ENCODE measurements at places on chromosomes 12 and 14.

- DNase-seq, result no peak
These were observed 3.0 kb downstream of the NPAS3 start for GRCh38 chr14:32941668-32942065.

DNA sequence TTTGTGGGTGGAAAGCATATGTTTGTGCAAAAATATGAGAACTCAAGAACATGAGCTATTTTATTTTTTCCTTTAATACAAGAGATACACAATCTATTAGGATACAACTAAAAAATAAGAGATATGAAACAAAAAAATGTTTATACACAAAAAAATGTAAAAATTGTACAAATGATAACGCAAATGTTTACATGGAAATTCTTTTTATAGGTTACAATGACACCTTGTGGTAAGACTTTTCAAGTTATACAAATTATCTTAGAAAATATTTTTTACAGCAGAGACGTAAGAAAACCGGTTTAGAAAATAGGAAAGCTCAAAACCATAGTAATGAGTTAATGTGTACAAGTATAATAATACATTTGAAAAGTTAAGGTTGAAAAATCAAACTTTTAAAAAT is 25.5 kb downstream of the CEP83 start:
- no peak for DNase-seq

GRCh38 chr12:92437452-92437851 is 265.3 kb upstream of the PLEKHG7 start:
- DNase-seq, result no peak

GRCh38 chr14:96114002-96114401 is 74.8 kb downstream of the C14orf132 start:
- no peak for DNase-seq

GRCh38 chr12:19209661-19210060 is 80.1 kb downstream of the PLEKHA5 start:
- DNase-seq, result no peak

- no peak for DNase-seq
These were observed 98.9 kb downstream of the ARID2 start for GRCh38 chr12:45828402-45828801.

DNA sequence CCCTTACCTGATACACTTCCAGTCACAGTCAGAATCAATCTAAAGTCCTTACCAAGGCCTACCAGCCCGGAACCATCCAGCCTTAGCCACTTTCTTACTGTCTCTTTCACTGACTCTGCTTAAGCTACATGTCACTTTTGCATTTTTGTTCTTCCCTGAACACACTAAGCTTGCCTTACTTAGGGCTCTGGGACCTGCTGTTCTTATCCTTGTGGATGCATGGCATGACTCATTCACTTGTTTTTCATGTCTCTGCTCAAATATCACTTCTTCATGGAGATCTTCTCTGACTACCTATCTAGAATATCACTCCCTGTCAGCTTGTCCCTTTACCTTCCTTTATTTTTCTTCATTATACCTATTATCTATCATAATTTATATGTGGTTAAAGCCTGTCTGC is 65.6 kb upstream of the ZDHHC17 start:
- DNase-seq, result no peak

- peak; percentile 75 for DNase-seq
These were observed 53.1 kb downstream of the RFLNA start for GRCh38 chr12:124347805-124348658.

- DNase-seq, result no peak
These were observed 84.7 kb upstream of the TSPAN8 start for GRCh38 chr12:71242511-71242910.

DNA sequence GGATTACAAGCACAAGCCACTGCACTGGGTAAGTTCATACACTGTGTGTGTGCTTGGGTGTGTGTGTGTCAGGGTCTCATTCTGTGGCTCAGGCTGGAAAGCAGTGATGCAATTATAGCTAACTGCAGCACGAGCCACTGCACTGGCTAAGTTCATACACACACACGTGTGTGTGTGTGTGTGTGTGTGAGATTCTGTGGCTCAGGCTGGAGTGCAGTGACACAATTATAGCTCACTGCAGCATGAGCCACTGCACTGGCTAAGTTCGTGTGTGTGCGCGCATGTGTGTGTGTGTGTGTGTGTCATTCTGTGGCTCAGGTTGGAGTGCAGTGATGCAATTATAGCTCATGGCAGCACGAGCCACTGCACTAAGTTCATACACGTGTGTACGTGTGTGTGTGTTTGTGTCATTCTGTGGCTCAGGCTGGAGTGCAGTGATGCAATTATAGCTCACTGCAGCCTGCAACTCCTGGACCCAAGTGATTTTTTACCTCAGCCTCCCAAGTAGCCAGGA is 85.4 kb downstream of the HECTD1 start:
- DNase-seq, result no peak

GRCh38 chr14:65302571-65303189 is 109.8 kb upstream of the FUT8 start:
- DNase-seq, result peak; percentile 60

- DNase-seq, result no peak
These were observed 18.9 kb downstream of the TSPAN19 start for GRCh38 chr12:85017133-85017532.

DNA sequence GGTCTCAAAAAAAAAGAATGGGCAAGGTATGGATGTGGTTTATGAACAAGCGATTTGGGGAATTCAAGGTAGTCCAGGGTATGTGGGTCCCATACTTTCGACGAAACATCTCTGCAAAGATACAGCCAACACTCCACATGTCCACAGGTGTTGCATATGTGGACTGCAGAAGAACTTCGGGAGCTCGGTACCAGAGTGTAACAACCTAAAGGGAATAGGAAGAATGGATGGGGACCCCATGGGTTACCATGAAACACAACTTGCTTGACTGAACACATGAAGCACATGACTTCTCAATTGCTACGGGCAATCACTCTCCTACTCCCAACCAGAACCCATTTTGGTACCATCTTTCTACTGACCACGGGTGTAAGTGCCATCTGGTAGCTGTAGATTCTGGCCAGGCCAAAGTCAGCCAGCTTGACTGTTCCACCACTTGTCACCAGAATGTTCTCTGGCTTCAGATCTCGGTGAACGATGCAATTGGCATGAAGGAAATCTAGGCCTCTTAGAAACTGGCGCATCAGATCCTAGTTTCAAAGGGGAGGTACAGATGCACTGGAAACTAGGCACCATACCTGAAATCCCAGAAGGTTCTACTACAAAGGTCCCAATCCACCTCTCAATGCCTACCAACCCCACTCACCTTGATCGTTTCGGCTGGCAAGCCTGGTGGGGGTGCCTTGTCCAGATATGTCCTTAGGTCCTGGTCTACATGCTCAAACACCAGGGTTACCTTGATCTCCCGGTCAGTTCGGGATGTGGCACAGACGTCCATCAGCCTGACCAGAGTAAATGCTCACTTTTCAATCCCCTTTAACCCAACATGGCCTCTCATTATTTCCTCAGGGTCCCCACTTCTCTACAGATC is 1.3 kb downstream of the CDK4 start:
- DNase-seq, result no peak

- no peak for DNase-seq
These were observed at the start of gene HRK for GRCh38 chr12:116881325-116881876. Gene HRK, minus strand, starts transcription at chr12:116881441. Its CDS starts 134 bp downstream, at chr12:116881307.

- no peak for DNase-seq
These were observed 131.8 kb upstream of the MAP1LC3B2 start for GRCh38 chr12:116427200-116427930.

- DNase-seq, result no peak
These were observed 45.0 kb upstream of the REP15 start for GRCh38 chr12:27651201-27651600.

GRCh38 chr14:97477353-97477752 is 680.2 kb downstream of the VRK1 start:
- DNase-seq, result no peak

DNA sequence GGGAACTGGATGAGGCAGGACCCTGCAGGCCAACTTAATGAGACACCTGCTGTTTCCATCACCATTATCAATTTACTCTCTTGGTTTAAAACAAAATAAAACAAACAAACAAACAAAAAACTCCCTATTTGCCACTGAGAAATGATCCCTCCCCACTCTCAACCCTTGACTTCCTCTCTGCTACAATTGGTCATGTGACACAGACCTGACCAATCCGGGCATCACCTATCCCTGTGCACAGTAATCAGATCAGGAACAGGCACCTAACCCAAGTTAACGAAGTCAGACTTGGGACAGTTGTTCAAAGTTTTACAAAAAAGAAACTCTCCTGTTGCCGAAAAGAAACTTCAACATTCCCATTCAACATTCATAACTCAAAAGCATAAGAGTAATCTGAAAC is 58.4 kb downstream of the NELL2 start:
- no peak for DNase-seq

GRCh38 chr12:13784504-13784903 is 196.9 kb downstream of the GRIN2B start:
- no peak for DNase-seq

- no peak for DNase-seq
These were observed 96.9 kb downstream of the NTN4 start for GRCh38 chr12:95693689-95694088.
